ENCODE measurements at places on chromosomes 16 and 17.

DNA sequence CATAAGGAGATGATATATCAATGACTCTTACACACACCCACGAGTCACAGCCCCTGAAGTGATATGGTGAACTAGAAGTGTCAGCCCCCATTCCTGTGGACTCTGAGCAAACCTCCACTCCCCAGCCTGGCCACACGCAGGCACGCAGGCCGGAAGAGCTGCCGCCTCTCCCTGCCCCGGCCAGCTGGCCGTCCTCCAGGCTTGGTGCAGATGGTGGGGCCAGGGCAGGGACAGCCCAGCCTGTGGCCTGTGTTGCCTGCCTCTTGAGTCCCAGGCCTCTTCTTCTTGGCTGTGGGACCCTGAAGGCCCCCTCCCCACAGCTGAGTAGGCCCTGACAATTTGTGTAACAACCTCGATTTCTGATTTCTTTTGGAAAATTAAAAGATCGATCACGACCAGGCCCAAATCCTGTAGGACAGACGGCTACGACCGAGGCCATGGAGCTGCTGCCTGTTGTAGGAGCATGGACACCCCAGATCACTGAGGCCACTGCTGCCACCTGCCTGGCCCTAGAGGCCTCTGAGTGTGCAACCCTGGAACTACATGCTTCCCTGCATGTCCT, 10.0 kb upstream of the MPRIP start:
- DNase-seq, result no peak

- no peak for DNase-seq
Observed at GRCh38 chr17:68131456-68131855, 95.9 kb downstream of the KPNA2 start.

- DNase-seq, result no peak
Observed at GRCh38 chr17:64424324-64424849, 24.5 kb upstream of the MILR1 start.

GRCh38 chr16:55154956-55155355, 169.0 kb upstream of the IRX6 start:
- DNase-seq, result no peak

DNA sequence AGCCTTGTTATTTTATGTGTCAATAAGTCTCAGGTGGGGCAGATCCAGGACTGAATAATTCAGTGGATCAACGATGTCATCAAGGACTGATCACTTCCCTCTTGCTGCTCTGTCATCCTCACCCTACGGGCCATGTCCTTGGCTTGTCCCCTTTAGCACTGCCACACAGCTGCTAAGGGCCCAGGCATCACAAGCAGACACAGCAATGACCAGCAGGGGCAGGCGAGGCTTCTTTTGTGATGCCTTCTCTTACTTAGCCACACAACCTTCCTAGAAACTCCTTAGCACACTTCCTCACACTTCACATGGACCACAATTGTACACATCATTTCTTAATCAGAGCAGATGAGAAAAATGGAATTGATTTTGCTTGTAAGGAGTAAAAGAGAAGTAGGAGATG, 356.3 kb upstream of the SOX9 start:
- DNase-seq, result no peak

GRCh38 chr16:27529962-27530361, 19.8 kb downstream of the GTF3C1 start:
- no peak for DNase-seq

DNA sequence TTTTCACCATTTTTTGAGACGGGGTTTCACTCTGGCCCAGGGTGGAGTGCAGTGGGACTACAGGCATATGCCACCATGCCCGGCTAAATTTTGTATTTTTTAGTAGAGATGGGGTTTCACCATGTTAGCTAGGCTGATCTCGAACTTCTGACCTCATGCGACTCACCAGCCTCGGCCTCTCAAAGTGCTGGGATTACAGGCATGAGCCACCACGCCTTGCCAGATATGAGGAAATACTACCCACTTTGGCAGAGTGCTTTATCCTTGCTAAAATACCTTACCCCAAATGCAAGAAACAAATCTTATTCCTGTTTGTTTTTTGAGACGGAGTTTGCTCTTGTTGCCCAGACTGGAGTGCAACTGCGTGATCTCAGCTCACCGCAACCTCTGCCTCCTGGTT, 62.9 kb upstream of the MGAT5B start:
- no peak for DNase-seq

GRCh38 chr17:66200685-66201092, 8.8 kb upstream of the CEP112 start:
- peak; percentile 25 for DNase-seq

DNA sequence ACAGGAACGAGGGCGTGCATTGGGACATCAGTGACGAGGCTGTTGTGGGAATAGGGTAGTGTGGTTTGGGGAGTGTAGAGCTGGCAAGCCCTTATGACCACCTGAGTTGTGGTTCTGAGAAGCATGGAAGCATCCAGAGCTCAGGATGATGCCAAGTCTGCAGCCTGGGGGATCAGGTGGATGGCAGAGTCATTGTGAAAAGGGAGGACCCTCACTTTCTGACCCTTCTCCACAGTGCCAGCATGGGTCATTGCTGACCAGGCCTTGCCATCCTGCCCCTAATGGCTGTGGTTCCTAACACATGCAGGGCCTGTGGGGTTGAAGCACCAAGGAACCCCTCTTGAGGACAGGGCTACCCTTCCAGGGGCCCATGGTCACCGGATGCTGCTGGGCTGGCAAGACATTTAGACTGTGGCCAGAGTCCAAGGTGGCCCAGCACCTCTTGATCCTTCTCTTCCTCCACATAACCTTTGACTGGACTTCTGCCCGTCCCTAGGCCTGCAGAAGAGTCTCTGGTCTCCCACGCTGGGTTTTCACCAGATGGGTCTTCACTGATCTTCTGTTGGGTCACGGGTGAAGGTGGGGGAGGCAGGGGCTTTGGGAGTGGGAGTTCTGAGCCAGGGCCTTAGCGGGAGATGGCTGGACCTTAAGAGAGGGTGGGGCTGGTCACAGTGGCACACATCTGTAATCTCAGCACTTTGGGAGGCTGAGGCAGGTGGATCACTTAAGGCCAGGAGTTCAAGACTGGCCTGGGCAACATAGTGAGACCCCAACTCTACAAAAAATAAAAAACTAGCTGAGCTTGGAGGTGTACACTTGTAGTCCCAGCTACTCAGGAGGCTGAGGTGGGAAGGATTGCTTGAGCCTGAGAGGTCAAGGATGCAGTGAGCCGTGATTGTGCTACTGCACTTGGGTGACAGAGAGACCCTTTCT, 2.0 kb upstream of the PLA2G15 start:
- DNase-seq, result no peak

- DNase-seq, result no peak
Observed at GRCh38 chr16:49488740-49489525, 115.3 kb downstream of the C16orf78 start.

DNA sequence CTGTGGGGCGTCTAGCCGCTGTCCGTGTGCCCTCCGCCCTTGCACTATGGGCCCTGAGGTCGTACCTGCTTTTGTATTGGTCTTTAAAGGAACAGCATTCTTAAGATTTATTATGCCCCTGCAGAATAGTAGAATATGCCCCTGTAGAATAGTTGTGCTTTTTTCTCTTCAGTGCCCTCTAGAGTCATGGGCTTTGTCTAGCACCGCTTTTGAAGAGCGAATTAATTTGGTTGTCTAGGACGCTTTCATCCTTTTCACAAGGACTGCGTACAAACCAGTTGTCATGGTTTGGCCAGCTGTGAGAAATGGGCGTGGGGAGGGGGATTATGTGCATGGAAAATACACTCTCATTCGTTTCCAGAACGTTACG, 621 bp downstream of the CEP95 start:
- DNase-seq, result no peak

GRCh38 chr16:31430380-31431052, 2.4 kb upstream of the COX6A2 start:
- no peak for DNase-seq

DNA sequence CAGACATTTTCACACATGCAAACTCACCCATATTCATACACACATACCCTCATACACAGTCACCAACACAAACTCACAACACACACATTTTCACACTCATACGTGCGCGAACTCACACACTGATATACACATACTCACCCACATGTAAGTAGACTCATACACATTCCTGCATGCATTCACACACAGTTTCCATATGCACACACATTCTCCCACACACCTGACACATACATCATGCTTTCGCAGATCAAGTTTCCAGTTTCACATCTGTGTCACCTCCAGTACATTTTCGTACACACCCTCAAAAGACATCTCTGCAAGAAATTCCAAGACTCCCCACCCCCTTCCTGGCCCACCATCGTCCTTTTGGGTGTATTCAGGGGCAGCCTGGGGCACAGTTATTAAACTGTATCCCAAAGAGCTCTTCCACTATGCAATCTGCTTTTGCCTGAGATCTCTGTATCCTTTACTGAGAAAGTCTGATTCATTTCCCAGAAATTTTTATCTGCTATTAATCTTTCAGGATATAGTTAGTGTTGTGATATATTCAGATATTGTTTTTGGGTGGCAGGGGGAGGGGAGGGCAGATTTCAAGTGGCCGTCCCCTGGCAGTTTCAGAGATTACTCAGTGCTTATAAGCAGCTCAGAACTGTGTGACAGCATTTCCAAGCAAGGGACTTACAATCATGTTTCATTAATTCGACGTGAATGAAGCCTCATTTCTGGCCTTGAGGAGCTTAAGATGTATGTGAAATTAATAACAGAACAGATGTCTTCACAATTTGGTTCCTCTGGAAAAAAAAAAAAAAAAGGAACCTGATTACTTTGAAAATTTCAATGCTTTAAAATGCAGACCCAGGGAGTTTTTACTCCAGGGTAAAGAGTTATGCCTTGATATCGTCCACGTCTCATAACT, 35.3 kb upstream of the MMP2 start:
- no peak for DNase-seq

DNA sequence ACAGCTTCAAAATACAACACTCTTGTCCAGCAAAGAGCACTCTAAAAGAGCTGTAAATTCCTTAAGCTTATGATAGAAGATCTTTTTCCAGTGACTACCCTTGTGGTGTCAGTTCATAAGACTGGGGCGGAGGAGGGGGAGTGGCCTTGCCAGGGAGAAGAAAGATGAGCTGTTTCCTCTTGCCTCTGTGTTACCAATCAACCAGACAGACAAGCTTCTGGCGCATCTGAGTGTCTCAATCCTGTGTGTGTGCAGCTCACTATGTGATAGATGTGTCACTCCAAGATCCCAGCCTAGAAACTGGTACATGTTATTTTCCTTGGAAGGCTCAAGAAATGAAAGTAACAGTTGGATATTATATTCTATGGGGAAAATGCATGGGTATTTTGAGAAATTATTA, 167.4 kb upstream of the CACNG3 start:
- DNase-seq, result no peak

- DNase-seq, result no peak
Observed at GRCh38 chr17:40422990-40423633, 5.4 kb upstream of the TOP2A start.

- DNase-seq, result peak; percentile 72
Observed at GRCh38 chr16:11224096-11224893, 31.7 kb downstream of the SOCS1 start.

DNA sequence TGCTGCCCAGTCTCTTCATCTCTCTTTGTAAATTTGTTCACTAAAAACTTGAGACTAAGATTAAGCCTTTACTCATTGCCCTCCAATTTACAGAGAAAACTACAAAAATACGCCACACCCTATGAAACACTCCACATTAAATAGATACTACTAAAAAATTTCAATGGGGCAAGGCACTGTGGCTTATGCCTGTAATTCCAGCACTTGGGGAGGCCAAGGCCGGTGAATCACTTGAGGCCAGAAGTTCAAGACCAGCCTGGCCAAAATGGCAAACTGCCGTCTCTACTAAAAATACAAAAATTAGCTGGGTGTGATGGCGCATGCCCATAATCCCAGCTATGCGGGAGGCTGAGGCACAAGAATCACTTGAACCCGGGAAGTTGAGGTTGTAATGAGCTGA, 3.8 kb downstream of the UBE2O start:
- no peak for DNase-seq

GRCh38 chr16:2179107-2179501, 17.3 kb downstream of the CASKIN1 start:
- no peak for DNase-seq

DNA sequence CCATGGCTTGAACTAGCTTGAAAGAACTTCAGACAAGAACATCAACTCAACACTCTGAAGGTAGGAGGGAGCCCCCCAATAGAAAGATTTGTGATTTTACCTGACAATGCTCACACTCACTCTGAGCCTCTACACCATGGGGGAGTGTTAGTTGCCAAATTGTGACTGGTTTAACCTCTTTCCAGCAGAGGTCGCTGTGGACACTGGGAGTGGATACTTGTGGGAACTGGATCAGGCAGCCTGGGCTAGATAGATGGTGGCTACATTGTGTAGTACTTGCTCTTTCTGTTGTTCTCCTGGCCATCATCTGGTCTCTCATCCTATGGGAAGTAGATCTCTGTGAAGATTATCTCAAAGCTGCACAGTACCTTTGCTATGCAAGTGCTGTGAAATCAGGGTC, 2.9 kb downstream of the SMPD3 start:
- peak; percentile 28 for DNase-seq

DNA sequence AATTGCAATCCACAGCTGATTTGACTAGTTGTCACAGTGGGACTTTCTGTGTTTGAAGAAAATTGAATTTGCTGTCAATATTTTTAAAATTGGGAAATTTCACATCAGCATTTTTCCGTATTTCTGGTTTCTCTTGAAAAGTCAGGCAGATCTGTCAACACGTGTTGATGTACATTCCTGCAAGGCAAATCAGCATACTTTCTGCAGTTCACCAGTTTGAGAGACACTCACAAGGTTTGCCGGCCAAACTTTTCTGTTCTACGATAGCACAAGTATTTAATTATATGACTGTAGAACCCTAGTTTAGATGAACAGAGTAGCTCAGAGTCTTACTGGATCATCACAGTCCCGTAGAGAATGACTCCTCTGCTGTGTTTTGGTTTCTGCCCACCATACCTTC, 102.0 kb downstream of the ADAMTS18 start:
- DNase-seq, result no peak

DNA sequence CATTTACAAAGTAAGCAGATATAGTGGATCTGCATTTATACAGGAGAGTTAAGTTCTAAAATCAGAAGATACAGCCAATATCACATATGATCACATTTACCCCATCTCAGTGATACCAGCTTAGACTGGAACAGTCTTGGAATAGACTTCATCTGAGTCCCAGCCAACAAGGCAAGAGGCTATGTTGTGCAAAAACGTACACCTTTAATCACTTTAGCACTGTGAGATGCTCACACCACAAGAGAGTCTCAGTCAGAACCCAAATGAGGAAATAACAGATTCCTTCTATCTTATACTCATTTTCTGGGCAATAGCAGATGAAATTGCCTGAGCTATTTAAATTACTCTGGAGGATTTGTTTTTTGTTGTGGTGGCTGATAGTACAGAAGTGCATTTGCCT, 145.6 kb downstream of the ANKFN1 start:
- no peak for DNase-seq

DNA sequence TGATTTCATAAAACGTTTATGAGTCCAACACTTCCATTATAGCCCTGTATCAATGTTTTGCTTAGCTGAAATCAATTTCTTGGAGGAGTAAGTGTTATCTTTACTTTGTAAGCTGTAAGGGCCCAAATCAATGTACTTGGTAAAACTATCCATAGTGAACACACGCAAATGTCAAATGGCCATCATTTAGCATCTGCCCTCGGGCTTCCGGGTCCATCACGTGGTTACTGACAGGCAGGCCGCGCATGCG, 687 bp upstream of the NARF start:
- no peak for DNase-seq

Data from activated T-cell treated with anti-CD3 and anti-CD28 coated beads for 48 hours (primary cell).